ENCODE measurements at places on chromosomes 7 and 10.
A peak's percentile ranks its signal among the peaks of the same experiment; 100 is the strongest.

GRCh38 chr10:109126541-109126940 is 796.8 kb downstream of the XPNPEP1 start:
- DNase-seq = no peak

DNA sequence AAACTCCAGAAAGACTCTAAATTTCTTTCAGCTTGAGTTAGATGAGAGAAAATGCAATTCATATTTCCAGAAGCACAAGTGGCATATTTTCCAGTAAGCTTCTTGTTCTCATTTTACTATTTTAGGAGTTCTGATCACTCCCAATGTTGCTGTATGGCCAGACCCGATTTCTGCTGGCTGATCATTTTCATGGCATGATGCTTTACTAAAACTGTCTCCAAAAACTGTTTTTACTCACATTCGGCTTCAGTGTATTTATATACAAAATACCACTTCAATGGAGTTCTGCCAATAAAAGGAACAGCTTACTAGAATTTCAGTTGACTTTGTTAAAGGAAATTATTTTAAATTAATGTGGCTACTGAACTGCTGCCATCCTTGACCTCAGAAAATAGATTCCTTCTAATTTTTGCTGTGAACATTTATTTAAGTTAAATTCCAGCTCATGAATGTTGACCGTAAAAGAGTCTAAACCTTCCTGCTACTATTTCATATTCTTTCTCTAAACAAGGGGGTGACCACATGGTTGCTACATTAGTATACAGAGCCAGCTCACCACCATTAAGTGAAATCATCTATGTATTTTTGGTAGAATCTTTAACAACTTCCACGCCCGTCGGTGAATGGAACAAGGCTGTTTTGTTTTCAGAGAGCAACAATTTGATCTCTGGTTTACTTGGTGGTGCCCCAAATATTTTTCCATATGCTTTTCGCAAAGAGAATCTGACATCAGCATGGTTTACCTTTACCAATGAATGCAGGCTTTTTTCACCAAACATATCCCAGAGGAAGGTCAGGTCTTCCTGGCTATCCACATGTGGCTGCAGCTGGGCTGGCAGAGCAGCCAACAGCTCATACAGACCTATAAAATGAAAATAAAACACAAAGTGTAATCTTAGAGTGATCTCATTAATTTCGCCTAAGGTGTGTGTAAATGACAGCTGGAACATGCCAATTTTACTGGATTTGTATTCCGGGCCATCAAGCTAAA is 101.2 kb downstream of the MPP7 start:
- DNase-seq = no peak

DNA sequence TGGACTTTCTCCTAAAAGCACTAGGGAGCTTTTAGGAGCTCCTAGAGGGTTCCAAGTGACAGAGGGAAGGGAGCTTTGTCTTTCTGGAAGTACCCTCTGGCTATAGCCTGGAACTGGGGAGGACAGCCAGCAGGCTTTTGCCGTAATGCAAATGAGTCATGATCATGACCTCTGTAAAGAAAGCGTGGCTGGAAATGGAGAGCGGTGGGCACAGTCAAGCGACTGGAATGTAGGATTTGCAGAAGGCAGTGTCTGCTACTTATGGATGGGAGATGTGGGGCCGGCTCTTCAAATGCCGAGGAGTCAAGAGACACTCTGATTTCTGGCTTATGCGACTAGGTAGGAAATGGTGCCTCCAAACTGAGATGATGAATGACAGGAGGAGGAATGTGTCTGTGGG is 34.6 kb upstream of the PLPP4 start:
- peak; percentile 98 for DNase-seq

DNA sequence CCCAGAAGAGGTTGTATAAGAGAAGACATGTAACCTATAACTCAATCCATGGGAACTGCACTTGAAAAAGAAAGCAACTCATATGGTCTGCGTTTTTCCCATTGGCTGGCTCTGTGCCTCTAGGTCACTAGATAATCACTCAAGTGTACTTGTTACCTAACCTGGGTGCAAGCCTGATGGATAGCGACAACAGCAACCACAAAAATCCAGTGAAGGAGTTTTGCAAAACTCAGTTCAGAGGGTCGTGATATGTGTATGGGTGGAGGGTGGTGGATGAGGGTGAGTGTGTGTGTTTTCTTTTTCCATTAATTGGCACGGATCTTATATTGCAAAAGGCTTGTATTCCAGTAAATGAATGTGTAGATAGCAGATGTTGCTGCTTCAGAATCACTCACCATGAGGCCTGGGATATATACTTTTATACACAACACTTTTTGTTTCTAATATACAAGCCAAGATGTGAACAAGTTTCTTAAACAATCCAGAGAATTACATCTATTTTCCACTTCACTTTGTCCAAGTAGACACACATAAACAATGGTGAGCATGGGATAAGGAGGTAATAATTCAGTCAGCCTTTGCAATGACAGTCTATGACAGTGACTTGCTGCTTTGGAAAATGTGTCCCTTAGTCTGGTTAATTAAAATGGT is 286.9 kb upstream of the DKK1 start:
- DNase-seq = no peak

DNA sequence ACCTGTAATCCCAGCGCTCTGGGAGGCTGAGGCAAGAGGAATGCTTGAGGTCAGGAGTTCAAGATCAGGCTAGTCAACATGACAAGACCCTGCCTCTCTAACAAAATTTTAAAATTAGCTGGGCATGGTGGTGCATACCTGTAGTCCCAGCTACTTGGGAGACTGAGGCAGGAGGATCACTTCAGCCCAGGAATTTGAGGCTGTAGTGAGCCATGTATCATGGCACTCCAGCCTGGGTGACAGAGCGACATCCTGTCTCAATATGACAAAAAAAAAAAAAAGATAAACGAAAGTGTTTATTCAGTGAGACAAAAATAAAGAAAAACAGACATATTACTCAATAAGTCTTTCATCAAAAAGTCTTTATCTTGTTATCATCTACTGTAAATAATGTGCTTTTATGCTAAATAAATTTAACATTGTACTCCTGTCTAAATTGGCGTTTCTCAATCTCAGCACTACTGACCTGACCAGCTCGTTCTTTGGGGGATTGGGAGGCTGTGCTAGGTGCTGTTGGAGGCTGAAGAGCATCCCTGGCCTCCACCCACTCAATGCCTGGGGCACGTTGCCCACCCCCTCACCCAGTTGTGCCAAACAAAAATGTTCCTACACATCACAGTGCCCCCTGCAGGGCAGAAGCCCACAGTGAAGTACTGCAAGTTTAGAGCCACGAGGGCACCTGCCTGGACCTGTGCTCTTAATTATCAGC is 57.7 kb downstream of the NCAPG2 start:
- DNase-seq = peak; percentile 10

- no peak for DNase-seq
Measured at GRCh38 chr7:158055726-158056510, 531.7 kb downstream of the PTPRN2 start.

GRCh38 chr10:44937196-44938005 is 22.2 kb upstream of the RASSF4 start:
- no peak for DNase-seq

- DNase-seq = peak; percentile 62
Measured at GRCh38 chr7:107180378-107180777, 11.6 kb downstream of the HBP1 start.

GRCh38 chr10:113057948-113058522 is 108.0 kb downstream of the TCF7L2 start:
- DNase-seq = peak; percentile 31

GRCh38 chr7:128869138-128869943 is 6.7 kb downstream of the ATP6V1F start:
- DNase-seq = peak; percentile 72

- DNase-seq = peak; percentile 74
Measured at GRCh38 chr7:133562621-133563020, 309.7 kb downstream of the EXOC4 start.

- DNase-seq = no peak
Measured at GRCh38 chr7:65475734-65476319, 102.2 kb downstream of the ZNF92 start.

- no peak for DNase-seq
Measured at GRCh38 chr7:115178835-115179234, 256.9 kb downstream of the MDFIC start.

DNA sequence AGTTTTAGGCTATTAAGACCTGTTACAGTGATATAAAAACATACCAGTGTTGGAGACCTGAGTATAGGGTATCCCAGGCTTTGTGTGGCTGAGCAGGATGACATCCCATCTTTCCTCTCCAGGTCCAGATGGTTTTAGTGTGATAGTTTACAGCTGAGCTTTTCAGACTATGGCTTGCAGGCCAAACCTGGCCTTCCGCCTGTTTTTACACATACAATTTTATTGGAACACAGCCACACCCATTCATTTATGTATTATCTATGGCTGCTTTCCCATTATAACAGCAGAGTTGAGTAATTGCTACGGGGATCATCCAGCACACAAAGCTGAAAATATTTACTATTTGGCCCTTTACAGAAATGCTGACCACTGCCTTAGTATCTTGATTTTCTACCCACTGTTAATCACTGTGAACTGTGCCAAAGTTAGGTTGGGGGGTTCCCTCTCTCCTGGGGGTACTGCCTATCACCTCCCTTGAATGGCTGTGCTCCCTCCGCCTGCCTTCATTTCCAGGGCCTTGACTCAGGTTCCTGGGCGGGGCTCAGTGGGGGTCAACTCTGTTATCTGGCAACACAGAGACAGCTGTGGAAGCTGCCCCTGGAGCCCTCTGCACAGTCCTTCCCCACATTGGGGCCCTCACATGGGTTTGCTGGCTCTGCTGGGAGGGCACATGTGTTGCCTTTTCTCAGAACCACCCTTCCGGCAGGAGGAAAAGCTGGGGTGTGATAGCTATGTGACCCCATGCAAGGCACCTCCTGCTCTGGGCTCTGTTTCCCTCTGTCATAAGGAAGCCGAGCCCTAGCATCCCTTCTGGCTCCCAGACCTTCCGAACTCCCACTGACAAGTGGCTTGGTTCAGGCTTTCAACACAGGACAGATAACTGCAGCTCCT is 40.3 kb upstream of the SH2D4B start:
- peak; percentile 67 for DNase-seq

DNA sequence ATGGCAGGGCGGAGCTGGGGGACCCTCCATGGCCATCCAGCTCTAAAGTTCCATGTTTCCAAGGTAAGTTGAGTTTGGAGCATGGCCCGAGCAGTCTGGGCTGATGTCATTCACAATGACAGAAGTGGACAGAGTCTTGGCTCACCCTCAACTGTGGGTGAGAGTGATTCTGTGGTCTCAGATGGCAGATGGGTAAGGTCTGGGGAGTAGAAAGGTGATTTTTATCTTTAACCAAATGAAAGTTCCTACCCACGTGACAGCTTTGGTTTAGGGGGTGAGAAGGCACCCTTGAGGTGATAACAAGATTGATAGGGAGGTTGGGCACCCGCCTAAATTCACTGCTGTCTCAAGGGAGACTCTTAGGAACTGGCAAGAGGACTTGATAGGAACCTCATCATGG is 57.6 kb upstream of the PDZD8 start:
- DNase-seq = no peak

DNA sequence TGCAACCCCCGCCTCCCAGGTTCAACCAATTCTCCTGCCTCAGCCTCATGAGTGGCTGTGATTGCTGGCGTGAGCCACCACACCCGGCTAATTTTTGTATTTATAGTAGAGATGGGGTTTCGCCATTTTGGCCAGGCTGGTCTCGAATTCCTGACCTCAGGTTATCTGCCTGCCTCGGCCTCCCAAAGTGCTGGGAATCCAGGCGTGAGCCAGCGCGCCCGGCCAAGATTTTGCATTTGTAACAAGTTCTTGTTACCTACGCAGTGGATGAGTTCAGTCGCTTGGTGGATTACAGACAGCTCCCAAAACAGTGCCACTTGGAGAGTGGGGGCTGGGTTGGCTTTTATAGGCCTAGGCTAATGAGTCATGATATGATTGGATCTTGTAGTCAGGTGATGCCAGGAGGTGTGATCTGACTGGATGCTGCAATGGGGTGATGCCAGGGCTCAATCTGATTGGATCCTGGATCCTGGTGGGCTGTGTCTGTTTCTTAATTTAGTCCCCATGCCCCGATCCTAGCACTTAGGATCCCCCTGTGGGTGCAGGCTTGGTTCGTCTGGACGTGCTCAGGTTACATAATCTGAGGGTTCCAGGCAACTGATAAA is 20.3 kb downstream of the SBDS start:
- no peak for DNase-seq

DNA sequence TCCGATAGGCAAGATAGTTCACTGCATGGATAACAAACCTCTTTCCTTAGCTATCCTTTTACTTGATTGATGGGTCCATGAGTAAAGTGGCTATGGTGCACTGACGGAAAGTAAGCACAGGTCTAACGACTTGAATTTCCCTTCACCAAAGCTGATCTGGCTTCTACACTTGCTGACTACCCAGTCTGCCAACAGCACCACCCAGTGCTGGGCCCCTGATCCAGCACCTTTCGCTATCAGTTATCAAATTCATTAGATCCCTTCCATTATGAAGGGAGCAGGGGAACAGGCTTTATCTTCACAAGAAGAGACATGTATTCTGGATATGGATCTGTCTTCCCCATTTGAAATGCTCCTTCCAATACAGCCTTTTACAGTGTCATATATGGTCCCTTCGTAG is 855.9 kb downstream of the GRID1 start:
- DNase-seq = no peak

- peak; percentile 98 for DNase-seq
Measured at GRCh38 chr7:131625817-131626372, 69.5 kb upstream of the PODXL start.

- no peak for DNase-seq
Measured at GRCh38 chr7:131501930-131502685, 54.3 kb downstream of the PODXL start.

DNA sequence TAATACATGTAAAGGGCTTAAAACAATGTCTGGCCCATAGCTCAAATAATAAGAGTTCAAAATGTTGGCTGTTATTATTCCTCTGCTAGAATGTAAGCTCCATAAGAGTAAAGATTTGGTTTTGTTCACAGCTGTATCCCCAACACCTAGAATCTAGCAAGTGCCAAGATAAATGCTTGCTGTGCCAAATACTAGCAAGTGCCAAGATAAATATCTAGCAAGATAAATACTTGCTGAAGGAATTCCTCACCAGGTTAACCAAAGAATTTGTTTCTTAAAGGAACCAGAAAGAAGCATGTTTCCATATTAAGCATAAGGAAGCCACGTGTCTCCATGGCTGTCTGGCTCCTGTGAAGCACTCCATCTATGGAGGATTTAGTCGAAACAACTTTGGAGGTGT is 235.2 kb upstream of the SP4 start:
- DNase-seq = no peak

GRCh38 chr10:132066812-132067211 is 1.1 kb downstream of the JAKMIP3 start:
- no peak for DNase-seq

DNA sequence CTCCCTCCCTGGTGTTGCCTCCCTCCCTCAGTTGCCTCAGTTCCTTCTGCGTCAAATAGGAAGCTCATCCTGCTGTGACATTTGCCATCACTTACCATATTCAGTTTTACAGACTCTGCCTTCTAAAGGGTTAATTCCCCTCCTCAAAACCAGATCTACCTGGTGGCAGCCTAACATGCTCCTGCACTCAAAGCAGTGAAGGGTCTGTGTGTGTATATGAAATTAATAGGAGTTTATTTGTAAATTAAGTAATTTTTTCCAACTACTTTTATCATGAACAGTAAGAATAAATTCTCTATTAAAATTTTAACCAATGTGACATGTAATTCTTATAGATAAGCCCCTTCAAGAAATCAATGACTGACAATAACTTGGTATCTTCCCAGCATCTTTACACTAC is 158.6 kb upstream of the INSYN2A start:
- no peak for DNase-seq

- peak; percentile 73 for DNase-seq
Measured at GRCh38 chr10:113104047-113104446, 154.0 kb downstream of the TCF7L2 start.

- DNase-seq = peak; percentile 69
Measured at GRCh38 chr7:2870471-2870931, 26.4 kb upstream of the GNA12 start.

- DNase-seq = no peak
Measured at GRCh38 chr10:3747984-3748383, 37.0 kb downstream of the KLF6 start.
